GOT3 (cell line): ENCODE measurements at places on chromosomes 11 and 22.

DNA sequence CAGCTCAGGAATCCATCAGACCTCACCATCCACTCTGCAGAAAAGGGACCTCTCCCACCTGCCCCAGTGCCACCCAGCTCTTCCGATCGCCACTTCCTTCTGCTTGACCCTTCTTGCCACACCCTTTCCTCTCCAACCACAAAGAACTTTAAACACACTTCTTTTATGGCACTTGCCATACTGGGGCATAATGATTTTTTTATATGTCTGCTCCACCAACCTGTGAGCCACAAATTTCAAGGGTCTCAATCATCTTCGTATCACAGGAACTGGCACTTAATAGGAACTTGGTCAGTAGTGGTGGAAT is 11.7 kb upstream of the MYH9 start:
- DNase-seq: no peak

DNA sequence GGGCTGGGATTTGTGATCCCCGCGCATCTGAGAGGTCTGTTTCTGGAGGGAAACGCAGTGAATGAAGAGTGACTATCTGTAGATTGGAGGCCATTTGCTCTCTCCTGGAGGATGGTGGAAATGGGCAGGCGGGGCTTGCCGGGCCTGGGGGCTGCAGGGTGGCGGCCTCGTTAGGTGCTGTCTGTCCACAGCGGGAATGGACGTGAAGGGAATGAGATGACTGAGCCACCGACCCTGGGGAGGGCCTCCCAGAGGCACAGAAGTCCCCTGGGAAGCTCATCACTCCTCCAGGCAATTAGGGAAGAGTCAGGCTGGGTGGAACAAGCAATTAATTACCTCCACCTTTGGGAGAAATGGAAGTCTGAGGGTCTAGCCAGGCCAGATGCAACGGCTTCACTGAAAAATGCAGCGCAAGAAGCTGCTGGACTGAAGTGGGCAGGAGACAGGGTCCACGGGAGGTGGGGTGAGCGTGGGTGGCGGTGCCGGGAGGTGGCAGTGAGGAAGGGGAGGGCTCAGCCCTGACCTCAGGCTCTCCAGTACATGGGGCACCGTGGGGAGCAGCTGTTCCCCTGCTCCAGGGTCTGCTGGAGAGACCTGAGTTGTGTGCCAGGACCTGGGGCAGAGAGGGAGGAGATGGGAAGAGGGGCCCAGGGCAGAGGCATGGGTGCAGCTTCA is 524.5 kb downstream of the BRD1 start:
- no peak for DNase-seq

DNA sequence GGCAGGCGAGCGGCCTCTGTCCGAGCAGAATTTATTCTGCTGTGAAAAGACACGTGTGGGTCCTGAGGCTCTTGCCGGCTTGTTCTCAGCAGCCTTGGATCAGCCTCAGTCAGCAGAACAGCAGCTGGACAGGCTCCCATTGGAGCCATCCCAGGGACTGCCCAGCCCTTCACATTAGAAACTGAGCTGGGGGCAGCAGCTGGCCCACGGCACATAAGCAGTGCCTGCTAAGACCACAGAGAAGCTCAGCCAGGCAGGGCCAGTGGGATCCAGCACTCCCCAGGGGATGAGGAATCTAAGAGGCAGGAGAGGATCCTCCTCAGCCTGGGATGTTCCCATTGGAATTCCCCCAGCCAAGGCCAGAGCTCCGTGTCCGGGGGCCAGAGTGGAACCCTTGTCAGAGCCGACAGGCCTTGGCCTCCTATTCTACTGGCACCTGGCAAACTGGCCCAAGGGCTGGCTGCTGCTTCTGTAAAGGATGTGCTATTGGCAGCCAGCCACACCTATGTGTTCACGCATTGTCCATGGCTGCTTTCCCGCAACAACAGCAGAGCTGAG is 18.2 kb downstream of the RTN4R start:
- DNase-seq: no peak

DNA sequence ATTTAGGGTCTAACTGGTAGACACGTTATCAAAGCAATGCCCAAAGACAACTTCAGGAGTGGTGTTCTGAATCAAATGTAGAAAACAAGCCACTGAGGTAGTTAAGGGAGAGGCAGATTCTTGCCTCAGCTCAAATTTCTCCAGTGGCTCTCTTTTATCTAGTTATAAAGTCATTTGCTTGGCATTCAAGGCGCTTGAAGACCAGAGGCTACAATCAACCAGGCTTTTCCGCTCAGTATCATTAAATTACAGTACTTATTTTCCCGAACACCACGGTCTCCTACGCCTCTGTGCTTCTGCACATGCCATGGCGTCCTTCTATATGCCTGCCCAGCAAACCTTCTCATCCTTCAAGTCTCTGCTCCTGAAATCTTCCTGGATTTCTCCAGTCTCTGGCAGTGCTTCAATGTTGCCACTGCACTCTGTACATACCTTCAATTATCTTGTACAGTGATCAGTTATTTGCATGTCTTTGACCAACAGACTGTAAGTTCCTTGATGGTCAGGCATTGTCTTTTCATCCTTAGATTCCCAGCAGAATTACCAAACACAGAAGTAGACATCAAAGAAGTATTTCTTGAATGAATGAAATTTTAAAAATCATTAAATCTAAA is 1.4 kb downstream of the POGLUT3 start:
- no peak for DNase-seq

DNA sequence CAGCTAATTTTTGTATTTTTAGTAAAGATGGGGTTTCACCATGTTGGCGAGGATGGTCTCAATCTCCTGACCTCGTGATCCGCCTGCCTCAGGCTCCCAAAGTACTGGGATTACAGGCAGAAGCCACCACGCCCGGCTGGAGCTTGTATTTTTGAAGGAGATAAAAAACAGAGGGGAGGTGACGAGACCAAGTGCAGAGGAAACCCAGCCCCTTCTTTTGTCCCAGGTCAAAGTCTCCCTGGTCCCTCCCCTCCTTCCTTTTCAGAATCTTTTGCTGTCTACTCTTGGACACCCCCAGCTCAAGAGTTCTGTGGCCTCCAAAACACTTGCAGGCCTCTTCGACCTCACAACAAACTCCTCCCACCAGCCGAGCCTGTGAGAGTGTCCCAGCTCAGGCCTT is 12.2 kb upstream of the TMEM184B start:
- no peak for DNase-seq

GRCh38 chr22:30992565-30992964 is 23.5 kb downstream of the TUG1 start:
- DNase-seq: no peak

- DNase-seq: no peak
These were observed 97.1 kb downstream of the CD44 start for GRCh38 chr11:35235936-35236666.

DNA sequence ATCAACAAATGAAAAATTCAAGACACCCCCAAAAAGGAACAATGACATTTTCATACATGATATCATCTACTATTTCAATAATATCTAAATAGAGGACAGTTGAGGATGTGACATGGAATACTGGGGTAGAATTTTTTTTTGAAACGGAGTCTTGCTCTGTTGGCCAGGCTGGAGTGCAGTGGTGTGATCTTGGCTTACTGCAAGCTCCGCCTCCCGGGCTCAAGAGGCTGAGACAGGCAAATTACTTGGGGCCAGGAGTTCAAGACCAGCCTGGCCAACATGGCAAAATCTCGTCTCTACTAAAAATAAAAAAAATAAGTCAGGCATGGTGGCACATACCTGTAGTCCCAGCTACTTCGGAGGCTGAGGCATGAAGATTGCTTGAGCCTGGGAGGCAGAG is 41.4 kb downstream of the LRRC74B start:
- DNase-seq: no peak
